NCI-H446 (cell line): ENCODE measurements at places on chromosomes 11 and 22.

- DNase-seq, result no peak
Observed at GRCh38 chr11:119744577-119744976, 15.6 kb upstream of the NECTIN1 start.

DNA sequence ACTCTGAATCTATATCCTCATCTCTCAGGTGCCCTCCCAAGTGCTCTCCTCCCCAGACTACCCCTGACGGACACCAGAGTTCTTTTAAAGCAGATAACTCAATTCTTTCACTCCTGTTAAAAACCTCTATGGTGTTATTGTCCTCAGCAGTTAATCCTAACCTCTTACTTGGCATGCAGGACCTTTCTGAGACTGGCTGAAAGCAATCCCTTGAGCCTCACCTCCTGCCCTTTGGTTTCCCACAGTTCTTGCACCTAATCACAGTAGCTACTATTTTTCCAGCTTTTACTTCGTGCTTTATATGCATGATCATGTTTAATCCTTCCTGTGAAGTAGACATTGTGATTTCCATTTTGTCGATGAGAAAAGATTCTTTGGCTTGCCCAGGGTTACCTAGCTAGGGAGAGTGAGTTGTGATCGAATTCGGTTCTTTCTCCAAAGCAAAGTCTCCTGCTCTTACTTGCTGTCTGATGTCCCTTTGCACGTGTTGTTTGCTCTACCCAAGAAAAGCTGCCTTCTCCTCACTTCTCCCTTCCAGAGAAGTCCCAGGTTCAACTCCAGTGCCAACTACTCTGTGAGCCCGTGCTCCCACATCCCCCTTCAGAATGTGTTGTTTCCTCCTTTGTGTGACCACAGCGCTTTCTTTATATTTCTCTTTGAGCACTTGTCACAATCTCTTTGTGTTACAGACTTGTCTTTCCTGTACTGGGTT, 2.1 kb downstream of the UBE2L3 start:
- DNase-seq, result no peak

DNA sequence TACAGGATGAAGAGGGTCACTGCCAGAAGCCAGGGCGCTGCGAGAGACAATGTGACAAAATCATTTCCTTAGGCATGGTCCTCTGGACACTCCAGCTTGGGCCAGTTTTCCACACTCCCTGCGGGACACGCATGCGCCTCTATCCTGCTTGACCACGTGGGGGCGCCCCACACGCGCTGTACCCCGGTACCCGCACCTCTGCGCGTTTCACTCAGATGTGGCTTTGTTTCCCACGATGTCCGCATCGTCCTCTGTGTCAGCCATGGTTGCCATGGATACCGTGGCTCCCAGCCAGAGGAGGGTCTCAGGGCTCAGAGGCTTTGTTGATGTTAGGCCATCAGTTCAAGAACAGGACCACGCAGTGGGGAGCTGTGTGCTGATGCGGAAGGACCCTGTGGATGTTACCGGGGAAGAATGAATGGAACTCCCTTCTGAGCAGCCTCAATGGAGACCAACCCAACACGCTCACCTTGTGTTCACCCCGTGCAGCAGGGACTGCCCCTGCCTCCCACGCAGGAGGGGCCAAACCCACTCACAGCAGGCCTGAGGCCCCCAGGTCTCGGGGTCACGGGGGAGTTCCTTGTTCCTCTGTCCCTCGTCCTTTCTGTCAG, 101.1 kb upstream of the SLC22A12 start:
- peak; percentile 20 for DNase-seq

- DNase-seq, result no peak
Observed at GRCh38 chr11:26578998-26579661, 7.1 kb upstream of the MUC15 start.

DNA sequence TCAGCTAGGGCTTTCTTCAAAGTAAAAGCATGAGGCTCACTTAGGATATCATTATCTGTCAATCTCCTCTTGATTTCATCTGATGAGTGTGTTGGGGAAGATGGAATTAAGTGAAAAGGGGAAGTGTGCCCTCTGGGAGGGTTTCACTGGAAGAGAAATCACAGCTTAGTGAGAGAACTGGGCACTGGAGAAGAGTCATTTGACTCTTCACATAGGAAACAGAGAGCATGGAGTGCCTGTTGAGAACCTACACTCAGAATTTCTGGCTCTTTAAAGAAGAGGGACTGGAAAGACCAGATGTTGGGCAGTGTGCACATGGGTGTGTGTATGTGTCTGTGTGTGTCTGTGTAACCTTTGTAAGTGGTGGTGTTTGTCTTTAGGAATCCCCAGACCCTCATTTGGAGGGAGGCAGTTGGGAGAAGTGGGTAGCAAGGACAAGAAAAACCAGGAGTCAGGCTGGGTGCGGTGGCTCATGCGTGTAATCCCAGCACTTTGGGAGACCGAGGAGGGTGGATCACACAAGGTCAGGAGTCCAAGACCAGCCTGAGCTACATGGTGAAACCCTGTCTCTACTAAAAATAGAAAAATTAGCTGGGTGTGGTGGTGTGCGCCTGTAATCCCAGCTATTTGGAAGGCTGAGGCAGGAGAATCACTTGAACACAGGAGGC, 10.0 kb downstream of the STX3 start:
- DNase-seq, result no peak

- no peak for DNase-seq
Observed at GRCh38 chr11:20008190-20008870, 151.9 kb downstream of the DBX1 start.

GRCh38 chr11:58813693-58814092, 30.8 kb downstream of the GLYATL2 start:
- DNase-seq, result no peak

- no peak for DNase-seq
Observed at GRCh38 chr11:73239111-73239521, 21.0 kb downstream of the P2RY2 start.

DNA sequence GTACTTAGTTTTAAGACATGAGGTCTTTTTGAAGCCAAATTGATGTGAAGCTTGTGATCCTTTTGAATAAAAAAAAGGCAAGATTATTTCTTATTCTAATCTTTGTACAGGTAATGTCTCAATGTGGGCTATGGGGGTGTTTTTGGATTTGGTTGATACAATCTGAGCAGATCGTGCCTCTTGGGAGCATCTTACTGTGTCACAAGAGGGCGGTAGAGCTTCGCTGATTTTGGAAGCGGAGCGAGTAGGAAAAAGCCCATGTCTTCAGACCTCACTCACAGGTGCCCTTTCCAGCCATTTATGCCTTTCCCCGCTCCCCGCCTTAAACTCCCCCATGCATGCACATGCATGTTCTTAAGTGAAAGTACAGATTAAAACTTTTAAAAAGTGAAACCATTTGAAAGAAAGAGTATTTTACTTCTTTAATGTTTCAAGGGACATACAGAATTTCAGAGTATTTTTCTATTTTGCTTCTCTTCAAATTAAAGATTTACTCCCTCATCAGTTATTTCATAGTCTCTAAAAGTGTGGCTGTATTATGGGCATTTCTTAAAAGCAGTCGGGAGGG, 18.8 kb downstream of the DDX25 start:
- DNase-seq, result peak; percentile 67

DNA sequence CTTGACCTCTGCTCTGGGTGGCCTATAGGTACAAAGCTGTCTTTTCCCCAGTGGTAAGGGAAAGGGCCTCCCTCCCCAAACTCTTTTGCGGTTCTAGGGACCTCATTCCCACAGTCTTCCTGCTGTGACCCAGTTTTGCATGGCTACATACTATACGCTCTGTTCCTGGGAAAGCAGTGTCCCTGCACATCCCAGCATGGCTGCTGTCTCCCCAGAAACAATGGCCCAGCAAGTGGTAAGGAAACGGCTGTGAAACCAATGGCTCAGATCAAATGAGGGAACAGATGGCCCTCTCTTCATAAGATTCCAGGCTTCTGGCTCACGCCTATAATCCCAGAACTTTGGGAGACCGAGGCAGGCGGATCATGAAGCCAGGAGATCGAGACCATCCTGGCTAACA, 41.1 kb downstream of the RPL27A start:
- no peak for DNase-seq

DNA sequence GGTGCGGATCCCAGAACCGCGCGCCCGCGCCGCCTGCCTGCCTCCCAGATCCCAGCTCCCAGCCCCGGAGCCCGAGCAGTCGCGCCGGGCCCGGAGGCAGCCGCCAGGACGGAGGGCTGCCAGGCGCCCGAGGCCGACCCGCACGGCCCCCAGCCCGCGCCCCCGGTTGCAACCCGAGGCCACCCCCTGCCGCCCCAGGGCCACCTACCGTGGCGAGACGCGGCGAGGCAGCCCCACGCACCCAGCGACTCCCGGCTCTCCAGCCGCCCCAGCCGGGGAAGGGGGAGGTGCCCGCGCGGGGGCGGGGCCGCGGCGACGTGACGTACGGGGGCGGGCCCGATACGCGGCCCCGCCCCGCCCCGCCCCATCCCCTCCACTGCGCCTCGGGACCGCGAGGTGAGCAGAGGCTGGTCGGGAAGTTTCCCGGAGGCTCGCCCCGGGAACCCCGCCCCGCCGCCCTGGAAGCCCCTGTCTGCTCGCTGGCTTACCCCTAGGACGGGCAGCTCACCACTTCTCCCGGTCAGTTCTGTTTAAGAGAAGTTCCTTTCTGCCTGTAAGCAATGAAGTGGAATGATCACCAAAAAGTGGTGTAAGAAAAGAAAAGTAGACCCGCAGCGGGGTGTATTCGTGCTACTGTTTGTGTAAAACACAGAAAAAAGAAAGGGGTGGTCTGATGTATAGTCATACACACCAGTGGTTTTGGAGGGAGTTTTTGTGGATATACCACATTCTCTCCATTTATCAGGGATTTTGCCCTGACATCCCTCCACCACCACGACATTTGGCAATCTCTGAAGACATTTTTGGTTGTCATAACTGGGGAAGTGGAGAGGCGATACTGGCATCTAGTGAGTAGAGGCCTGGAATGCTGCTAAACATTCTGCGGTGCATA, at the start of gene TPST2:
TSS of gene TPST2 (minus strand) at position 288 of the 892 bp plus-strand sequence. CDS start 48,502 bp downstream, outside the sequence.
- peak; percentile 69 for DNase-seq

DNA sequence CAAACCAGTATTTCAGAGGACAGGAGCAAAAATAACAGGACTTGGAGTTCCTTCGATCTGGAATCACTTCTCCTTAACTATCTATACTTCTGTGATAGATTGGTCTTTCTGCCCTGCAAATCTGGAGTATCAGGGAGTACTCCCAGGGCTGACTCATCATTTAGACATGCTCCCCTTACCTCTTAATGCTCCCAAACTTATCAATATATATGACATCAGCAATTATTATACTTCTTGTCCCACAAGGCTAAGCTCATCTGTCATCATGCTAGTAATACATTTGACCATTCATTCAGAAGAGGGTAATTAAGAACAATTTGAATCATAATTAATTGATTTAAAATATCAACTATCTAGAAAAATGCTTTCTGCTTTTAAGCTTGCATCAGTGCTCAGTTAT, 163.8 kb downstream of the SWAP70 start:
- no peak for DNase-seq

GRCh38 chr11:12768726-12769673, 94.8 kb downstream of the TEAD1 start:
- no peak for DNase-seq

DNA sequence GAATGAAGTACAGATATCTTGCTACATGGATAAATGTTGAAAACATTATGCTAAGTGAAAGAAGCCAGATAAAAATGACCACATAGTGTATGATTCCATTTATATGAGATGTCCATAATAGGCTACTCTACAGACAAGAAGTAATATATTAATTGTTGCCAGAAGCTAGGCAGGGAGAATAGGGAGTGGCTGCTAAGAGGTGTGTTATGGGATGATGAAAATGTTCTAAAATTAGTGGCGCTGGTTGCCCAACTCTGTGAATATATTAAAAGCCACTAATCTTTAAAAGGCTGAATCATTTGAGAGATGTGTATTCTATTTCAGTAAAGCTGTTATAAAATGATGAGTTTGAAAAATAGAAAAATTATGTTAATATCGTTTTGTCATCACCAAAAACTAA, 144.4 kb downstream of the NCAM1 start:
- no peak for DNase-seq

DNA sequence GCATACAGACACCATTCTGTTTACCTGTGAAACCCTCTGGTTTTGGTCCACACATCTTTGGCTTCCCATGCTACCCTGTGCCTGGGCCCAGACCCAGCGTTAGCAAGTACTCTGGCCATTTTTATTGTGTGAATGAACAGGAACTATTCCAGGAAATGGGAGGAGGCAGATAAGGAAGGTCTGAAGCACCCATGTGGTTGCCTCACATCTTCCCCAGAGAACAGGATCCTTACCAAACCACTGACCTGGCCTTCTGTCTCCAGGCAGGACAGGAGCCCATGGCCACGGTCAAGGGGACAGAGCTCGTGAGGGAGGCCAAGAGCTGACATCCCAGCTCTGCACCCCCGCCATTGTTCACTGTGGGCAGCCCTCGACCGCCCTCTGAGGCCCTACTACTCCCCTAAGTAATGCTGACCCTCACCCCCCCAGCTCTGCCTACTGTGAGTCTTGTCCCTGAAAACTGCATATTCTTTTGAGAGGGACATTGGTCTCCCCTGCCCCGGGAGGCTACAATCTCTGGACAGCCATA, 97.7 kb upstream of the TP53I11 start:
- DNase-seq, result no peak

DNA sequence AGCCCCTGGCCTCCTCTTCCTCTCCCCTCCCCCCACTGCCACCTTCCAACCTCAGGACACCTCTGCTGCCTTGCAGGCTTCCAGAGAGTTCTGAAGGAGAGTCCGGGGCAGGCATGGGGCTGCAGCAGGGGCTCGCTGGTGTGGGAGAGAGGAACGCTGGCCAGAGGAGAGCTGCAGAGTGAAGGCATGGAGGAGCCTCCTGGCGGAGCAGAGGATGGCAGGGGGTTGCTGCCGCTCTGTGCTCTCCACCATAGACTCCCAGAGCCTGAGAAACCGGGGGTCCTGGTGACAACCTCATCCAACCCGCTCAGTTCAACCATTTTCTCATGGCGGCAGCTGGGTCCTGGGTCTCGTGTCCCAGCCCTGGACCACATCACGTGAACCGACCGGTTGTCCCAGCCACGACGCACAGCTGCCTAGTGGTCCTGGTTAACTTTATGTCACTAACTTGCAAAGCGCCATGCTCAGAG, 17.5 kb downstream of the MRGPRG start:
- DNase-seq, result no peak

- DNase-seq, result no peak
Observed at GRCh38 chr11:86508604-86509587, 134.2 kb downstream of the CCDC81 start.

DNA sequence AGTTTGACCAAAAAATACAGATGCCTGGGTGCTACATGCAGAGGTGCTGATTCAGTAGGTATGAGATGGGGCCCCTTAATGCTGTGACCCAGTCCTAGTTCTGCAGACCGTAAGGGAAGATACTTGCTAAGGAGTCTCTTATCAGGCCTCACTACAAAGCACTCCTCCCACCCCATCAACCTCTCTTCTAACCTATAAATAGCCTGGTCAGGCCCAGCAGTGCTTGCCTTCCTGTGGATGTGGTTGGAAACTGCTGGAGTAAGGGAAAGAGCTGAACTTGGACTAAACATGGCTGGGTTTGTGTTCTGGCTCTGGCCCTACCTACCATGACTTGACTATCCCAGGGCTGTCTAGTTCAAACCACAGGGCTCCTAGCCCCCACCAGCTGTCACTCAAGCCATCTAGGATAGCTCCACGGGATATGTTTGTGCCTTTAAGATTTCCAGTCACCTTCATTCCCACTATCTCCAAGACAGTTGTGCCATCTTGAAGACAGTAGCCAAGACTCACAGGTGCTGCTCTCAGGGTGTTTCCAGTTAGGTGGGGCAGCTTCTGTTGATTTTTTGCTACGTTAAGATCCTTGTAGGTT, 9.5 kb upstream of the DKK3 start:
- DNase-seq, result no peak

- peak; percentile 99 for DNase-seq
Observed at GRCh38 chr11:126359431-126360048, 4.1 kb downstream of the ST3GAL4 start.

GRCh38 chr11:35272391-35272902, 133.5 kb downstream of the CD44 start:
- DNase-seq, result no peak

GRCh38 chr11:7563281-7563680, 49.5 kb downstream of the PPFIBP2 start:
- DNase-seq, result peak; percentile 10
